ENCODE measurements at places on chromosomes 6 and 20. TPM values are rescaled to one million over a fixed set of nuclear protein-coding genes. Genes with fewer than 3 reads are reported as not detected.

Gene BMP2
- total RNA-seq: 5.3 TPM

DNA sequence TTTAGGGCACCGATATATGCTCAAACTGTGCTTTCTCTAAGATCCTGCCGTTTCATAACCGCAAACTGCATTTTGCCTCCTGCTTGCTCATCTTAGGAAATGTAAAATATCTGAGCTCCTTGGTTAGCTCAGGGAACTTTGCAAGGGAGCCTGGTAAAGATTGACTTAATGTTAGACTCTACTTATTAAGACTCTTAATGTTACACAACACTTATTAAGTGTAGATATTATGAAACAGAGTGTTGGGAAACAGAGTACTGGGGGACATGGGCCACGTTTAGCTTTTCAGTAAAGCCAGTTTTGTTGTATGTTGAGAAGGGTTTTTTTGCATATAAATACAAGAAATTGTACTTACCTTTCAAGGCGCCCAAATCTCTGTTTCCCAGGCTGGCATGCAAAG is 1.9 kb downstream of the LTV1 start:
- no peak for DNase-seq

GRCh38 chr6:159168536-159169192 is 536 bp upstream of the FNDC1 start:
- DNase-seq: peak; percentile 83

Gene NHSL1
- total RNA-seq: 15.5 TPM

GRCh38 chr20:36573103-36573797 is at the start of gene TGIF2:
TSS of gene TGIF2 (plus strand) at chr20:36573597. CDS start at chr20:36578775, 5,178 bp downstream.
- DNase-seq: peak; percentile 88

GRCh38 chr20:52145587-52145986 is 46.0 kb downstream of the ZFP64 start:
- no peak for DNase-seq

- no peak for DNase-seq
These were observed 1.5 kb downstream of the ZNFX1 start for GRCh38 chr20:49276161-49276960.

DNA sequence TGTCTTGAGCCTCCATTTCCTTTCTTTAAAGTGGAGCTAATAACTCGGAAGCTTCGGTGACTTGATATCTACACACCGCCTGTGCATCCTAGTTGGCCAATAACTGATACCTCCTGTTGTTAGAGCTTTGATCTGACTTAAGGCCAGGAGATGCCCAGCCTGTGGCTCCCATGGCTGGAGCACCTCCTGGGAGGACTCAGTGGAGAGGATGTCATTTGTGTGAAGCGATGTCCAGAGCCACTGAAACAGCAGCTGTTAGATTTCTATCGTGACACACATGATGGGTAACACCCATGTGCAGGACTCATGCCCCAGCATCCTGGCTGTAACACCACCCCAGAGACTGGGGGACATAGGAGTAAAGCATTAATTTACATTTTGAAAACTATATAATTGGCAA is 30.8 kb downstream of the SDCBP2 start:
- peak; percentile 30 for DNase-seq

DNA sequence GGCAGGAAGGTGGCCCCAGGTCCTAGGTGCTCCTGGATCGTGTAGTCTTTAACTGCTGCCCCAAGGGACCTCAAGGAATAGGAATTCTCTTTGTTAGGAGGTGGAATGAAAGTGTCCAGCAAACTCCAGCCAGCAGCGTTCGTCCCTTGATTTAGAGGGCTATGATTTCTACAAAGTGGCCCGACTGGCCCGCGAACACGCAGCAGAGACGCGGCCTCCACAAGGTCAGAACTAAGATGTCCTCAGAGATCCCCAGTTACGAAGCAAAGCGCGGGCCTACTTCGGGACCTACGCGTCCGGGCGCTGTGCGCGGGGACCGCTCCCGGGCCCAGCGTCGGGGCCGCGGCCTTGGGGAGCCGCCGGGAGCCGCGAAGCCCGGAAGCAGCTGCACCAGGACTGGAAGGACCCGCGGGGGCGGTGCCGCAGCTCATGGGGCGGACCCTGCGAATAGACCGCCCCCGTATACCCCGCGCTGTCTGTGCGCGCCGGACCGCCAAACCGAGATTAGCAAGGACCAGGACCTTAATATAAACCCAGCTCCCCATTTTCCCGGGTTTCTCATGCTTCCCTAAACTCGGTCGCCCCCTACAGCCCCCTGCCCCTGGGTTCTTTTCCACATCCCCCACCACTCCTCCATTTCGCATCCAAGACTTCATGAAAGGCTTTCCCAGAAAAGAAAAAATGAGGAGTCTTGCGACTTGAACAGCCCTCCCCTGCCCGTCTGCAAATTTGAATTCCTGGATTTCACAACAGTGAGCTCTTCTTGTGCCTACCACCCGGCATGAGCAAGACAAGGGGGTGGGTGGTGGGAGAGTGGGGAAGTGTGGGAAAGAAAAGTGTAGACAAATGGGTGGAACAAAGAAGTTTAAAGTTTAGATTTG is at the start of gene C6orf47:
Gene C6orf47, minus strand, starts transcription at position 398 of the 881 bp plus-strand sequence. CDS start 831 bp downstream, outside the sequence.
- peak; percentile 95 for DNase-seq

DNA sequence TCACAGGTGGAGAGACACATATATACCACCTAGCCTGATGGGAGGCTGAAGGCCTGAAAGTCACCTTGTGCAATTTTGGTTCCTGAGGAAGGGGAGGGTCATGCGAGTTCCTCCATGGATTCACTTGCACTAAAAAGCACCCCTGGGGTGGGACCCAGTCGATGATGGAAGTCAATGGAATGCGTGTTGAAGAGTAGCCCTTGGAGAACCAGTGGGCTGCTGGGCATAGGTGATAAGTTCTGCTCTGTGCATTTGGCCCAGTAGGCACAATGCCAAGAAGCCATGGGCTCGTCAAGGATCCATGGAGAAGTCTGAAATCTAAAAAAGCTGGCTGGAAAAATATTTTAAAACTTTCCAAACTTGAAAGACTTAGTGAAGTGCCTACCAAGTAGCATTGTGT is 18.9 kb upstream of the SCRT2 start:
- DNase-seq: no peak

GRCh38 chr20:48808382-48809034 is 19.3 kb downstream of the PREX1 start:
- no peak for DNase-seq

GRCh38 chr6:135503703-135504475 is 6.3 kb upstream of the AHI1 start:
- DNase-seq: no peak
